ENCODE measurements at places on chromosomes 12 and 14.

GRCh38 chr12:5871741-5872140 lies 73.3 kb downstream of the ANO2 start:
- no peak for DNase-seq

- DNase-seq: no peak
These were observed 67.8 kb downstream of the NTF3 start for GRCh38 chr12:5499566-5500330.

DNA sequence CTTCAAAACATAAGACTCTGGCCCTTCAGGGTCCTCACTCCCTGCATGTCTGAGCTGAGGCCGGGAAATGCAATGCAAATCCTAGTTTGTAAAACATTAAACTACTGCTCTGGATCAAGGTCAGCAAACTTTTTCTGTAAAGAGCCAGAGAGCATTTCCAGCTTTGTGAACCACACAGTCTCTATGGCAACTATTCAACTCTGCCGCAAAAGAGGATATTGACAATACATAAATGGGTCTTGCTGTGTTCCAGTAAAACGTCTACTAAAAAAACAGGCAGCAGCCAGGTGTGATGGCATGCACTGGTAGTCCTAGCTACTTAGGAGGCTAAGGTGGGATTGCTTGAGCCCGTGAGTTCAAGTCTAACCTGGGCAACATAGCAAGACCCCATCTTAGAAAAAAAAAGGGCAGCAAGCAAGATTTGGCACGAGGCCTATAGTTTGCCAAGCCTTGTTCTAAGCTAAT lies 22.3 kb downstream of the DDX24 start:
- no peak for DNase-seq

DNA sequence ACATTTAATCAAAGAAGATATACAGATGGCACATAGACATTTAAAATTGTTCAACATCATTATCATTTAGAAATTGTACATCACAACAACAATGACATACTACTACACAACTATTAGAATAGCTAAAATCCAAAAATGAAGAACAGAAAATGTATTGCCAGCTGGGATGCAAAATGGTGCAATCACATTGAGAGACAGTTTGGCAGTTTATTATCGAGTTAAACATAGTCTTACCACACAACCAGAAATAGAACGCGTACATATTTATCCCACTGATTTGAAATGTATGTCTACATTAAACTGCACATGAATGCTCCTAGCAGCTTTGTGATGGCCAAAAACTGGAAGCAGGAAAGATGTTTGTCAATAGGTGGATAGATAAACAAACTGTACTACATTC lies 791.5 kb upstream of the MGAT4C start:
- no peak for DNase-seq

GRCh38 chr12:13440844-13441243 lies 244.3 kb downstream of the EMP1 start:
- DNase-seq: no peak

DNA sequence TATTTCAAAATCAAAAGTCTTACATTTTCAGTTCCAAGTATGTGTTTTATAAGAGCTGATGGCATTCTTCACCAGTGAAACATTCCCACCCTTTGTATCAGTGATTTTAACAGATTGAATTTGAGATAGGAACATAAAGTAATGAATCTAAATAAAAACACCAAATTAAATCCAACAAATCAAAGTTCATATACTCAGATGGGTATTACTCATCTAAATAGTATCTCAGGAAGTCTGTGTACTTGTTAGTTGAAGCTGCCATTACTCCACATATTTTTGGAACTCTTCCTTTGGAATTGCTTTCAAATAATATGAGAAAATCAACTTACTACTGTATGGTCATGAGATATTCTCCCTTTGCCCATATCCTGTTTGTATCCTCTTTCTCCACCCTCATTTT lies 89.1 kb downstream of the MIA2 start:
- DNase-seq: no peak

DNA sequence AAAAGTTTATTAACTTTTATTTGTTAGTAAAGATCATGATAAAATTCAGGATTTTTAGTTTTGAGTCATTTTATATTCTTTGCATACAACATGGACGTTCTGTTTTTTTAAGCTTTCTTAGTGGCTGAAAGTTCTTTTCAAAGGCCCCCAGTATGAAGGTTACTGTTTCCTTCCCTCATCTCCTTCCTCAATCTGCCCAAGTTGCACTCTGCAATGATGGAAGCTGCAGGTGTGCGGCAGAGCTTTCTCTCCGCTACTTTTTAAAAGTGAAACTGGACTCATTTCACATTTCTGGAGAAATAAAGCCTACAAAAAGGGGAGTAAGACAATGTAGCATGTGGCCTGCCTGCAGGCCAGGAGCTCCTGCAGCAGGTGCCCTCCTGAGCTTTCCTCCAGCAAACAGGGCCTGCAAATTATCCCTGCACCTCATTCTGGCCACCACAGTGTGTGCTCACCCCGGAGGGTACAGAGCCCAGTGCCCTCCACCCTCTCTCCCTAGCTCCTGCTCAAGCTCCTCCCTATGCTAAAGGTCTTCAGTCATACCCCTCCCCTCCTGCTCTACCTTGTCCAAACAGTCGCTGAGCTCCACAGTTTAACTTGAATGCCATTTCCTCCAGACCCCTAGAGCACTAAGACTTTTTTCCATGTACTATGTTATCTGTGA lies 78.9 kb downstream of the SETD3 start:
- DNase-seq: no peak

DNA sequence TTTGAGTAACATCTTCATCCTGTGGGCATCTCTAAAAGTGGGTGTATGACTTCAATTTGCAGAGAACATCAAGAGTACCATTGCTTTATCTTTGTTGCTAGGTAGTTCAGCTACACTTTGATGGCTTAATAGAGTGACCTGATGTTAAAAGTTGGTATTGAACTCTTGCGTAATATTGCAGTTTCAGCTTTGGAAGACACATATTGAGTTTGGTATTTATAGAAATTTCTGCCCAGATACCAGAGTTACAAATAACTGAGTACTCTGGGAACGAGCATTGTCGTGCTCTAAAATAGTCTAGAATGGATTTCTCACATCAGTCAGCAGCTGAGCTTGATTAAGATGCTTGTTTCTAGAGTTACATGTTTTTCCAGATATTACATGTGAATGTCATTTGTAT lies 24.8 kb upstream of the AKAP5 start:
- no peak for DNase-seq

- no peak for DNase-seq
These were observed 20.0 kb upstream of the KDM2B start for GRCh38 chr12:121600702-121601336.

GRCh38 chr12:117234441-117234840 lies 44.2 kb upstream of the FBXO21 start:
- no peak for DNase-seq

GRCh38 chr14:51004352-51004800 lies 60.1 kb upstream of the PYGL start:
- DNase-seq: no peak

GRCh38 chr14:52235866-52236510 lies 31.5 kb upstream of the PTGDR start:
- DNase-seq: no peak

GRCh38 chr14:50775357-50775756 lies 55.6 kb downstream of the NIN start:
- no peak for DNase-seq

GRCh38 chr12:113109360-113109759 lies 26.2 kb downstream of the RASAL1 start:
- DNase-seq: no peak

- DNase-seq: no peak
These were observed 49.0 kb downstream of the BORCS5 start for GRCh38 chr12:12405882-12406281.

Measured in stimulated activated CD8-positive, alpha-beta memory T cell treated with anti-CD3 and anti-CD28 coated beads, Interleukin-4, amount 100 ng/mL, for 1 hour (primary cell).